ENCODE measurements at places on chromosomes 5 and 9.

DNA sequence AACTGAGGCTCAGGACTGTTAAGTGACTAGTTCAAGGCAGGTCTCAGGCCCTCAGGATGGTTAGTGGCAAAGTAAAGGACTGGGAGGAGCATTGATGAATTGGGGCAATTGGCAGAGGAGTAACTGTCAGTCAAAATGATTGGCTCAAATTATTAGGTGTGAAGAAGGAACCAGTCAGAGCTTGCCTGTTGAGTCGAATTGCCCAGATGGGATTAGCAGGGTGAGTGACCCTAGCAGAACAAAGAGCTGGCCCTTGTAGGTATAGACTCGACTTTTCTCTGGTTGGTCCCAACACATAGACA, 2.6 kb upstream of the NSD1 start:
- DNase-seq: no peak

DNA sequence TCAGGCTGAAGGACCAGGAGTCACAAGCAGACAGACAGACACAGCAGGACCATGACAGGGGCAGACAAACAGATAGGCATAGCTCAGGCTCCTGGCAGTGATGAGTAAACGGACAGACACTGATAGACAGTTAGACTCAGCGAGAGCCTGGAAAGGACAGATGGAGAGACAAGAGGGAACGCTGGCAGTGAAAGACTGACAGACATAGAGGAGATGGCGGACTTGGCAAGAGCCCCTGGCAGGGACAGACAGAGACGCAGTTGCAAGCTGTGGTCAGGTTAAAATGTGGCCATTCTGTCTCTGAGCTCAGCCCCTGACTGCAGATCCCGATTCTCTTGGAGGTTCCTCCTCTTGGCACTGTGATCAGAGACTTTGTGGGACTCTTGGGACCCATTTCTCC, 13.6 kb downstream of the CSF2 start:
- peak; percentile 37 for DNase-seq

GRCh38 chr5:168214886-168215285, 76.6 kb upstream of the WWC1 start:
- no peak for DNase-seq

- no peak for DNase-seq
Observed at GRCh38 chr5:59921816-59922215, 28.3 kb upstream of the PDE4D start.

- DNase-seq: peak; percentile 84
Observed at GRCh38 chr9:99465231-99465907, 243.3 kb downstream of the SEC61B start.

DNA sequence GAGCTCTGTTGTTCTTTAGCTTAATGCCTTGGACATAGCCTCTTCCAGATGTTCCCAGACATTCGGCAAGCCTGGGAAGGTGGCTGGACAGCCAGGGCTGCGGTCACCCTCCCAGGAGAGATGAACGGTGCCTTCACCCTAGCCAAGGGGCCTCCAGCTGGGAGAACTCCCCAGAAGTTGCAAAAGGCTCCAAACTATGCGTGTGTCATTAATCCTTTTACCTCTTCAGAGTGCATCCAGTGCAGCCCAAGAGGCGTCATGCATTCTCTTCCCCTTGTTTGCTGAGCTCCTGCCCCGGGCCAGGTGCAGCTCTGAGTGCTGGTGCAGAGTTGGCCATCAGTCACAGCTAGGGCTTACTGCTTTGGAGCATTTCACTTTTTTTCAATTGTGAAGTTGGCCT, 22.8 kb downstream of the HMCN2 start:
- DNase-seq: no peak

GRCh38 chr5:160463740-160464465, 42.2 kb downstream of the PTTG1 start:
- no peak for DNase-seq

- DNase-seq: no peak
Observed at GRCh38 chr9:38010918-38011704, 57.9 kb downstream of the SHB start.

DNA sequence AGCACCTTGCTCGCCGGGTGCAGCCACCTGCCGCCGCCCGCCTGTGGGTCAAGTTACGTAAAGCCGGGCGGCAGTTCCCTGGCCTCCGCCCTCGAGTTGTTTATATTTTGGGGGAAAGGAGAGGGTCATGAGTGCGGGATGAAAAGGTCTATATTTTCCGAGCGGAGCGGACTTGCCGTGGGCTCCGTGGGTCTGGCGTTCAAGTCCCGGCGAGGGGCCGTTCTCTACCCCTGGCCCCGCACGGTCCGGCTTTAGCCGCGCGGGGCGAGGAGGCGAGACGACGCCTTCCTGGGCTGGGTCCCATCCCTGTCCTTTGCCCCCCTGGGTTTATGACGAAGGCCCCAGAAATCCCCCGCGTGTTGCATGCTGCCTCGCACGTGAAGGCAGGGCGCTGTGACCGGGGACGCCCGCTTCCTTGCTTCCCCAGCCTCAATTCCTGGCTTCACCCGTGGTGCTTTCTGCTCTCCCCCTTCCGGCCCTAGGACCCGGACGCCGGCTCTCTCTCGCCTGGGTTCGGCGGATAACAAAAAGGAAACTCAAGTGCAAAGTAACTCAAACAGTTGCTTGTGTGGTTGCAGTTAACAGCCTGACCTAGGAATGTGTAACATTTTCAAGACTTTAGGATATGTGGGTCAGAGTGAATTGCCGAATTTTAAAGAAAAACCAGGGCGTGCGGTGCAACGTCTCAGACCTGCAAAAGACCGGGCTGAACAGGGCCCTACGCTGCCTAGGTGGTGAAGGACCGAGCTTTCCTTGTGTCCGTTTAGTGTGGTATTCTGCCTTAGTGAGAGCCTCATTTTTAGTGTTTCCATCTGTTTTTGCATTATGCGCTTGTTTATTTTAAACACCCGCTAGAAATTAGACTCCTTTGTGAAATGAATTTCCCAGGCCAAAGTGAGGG, 810 bp downstream of the VPS13A start:
- no peak for DNase-seq

DNA sequence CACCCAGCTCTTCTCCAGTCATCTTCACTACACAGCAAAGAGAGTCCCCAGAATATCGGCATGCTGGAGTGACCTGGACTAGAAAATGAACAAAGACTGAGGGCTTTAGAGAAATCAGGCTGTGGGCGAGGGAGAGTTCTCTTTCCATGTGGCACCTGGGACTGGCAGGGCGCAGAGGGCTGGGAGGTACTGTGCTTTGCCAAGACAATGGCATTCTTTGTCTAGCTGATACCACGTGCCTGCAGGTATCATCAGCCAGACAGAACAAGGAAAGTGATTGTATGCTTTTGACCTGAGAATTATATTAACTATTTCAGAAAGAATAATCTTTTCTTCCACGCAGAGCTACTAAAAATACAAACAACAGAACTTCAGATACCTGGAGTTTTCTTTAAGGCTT, 30.5 kb downstream of the DDX31 start:
- no peak for DNase-seq

DNA sequence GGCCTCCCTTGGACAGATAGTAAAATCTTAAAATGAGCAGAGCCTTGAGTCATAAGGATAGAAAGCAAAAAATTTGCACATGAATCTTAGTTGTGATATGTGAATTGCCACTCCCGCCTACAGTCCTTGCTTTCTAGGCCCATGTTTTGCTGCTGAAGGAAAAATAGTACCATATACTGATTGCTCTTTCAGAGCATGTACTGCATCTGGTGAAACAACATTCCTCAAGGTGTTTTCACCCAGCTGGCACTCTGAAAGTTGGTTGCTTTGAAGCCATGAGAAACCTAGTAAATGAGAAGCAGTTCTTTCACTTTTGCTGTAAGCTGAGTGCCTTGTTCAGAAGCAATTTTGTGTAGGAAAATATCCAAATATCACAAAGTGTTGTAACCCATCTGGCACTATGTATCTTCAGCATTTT, 10.3 kb downstream of the CDC37L1 start:
- DNase-seq: no peak

DNA sequence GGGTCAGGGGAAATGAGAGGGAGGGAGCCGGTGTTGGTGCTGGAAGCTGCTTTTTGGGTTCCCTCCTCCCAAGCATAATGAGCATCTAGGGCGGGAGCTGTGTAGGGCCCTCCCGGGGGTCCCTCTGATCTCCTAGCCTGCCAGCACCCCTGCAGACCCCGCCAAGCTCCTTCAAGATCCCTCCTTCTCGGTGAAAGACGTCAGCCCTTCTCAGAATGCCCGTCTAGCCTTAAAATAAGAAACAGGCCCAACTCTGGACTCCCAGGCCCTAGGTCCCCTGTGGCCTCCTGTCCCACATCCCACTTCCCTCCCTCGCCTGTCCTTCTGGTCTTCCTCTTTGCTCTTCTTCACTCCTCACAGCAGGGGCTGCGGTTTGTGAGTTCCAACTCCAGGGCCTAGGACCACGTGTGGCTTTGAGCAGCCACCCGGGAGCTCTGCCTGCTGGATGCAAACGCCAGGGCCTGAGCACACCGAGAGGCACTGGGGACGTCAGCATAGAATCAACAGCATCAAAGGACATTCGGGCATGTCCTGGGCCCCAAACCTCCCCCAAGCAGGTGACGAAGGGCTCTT, 8.8 kb upstream of the SCGB3A1 start:
- DNase-seq: no peak

DNA sequence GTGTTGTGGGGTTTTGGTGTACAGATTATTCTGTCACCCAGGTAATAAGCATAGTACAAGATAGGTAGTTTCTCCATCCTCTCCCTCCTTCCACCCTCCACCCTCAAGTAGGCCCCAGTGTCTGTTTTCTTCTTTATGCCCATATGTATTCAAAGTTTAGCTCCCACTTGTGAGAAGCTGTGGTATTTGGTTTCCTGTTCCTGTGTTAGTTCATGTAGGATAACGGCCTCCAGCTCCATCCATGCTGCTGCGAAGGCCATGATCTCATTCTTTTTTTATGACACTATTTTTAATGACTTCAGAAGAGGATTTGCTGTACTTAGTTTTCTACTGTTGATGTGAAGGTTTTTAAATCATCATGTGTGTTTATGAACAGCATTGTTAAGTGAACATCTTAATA, 11.9 kb downstream of the CCDC180 start:
- DNase-seq: no peak

DNA sequence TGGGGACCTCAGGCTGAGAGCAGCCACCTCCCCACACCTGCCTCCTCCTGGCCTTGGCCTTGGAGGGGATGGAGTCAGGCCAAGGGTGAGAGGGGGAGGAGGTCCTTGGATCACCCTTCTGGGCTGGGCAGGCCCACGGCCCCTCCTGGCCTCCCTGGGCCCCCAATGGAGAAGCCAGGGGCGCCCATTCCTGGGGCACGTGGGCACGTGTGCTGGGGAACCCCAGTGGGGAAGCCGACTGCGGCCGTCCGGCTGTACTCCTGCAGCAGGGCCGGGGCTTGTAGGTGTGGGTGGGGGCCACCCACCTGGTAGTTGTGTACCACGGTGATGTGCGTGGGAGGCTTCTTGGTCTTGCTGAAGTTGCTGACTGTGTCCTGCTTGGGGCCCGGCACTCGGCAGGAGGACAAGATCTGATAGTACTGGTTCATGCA, 8.5 kb downstream of the CRAT start:
- no peak for DNase-seq

Measured in NCI-H1694 treated with DMSO at 0.1 percent for 48 hours (cell line).